ENCODE measurements at places on chromosomes 12 and 14.

DNA sequence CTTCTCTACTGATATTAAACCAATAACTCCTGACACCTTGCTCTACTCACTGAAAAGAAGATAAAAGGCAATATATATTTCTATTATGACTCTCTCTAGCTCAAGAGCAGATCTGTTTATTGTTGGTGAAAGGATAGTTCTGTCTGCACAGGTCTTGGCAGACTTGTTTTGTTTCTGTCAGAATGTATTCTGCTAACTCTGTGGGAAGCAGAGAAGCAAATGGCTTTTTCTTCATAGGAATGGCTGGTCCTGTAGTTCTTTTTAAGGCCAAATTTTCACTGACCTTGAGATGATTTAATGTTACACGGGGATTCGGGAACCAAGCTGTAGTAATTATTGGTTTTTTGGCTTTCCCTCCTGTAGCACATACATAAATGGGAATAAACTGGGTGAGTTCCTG, 512.1 kb downstream of the DIO2 start:
- no peak for DNase-seq

GRCh38 chr12:102873077-102873476, 44.0 kb downstream of the PAH start:
- DNase-seq: no peak

DNA sequence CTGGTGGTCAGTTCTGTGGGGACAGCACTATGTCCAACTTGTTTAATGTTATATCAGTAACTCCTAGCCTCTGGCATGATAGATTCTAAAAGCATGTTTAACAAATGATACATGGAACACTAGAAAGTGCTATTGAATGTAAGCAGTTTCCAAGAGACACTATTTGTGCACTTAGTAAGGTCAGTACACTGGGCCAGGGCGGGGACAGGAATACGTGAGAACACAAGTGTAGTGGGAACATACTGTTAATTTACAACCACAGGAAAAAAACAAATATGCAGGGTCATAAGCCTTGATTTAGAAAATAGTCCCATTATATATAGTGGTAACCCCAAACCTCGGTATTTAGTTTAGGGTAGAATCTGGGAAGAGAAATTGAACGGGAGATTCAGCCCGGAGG, 88.9 kb upstream of the SLC38A2 start:
- no peak for DNase-seq

- DNase-seq: no peak
Observed at GRCh38 chr14:50758945-50759344, 72.0 kb downstream of the NIN start.

Data from fibroblast of skin of left biceps (primary cell).